ENCODE measurements at places on chromosomes 4 and X. TPM values are rescaled to one million over a fixed set of nuclear protein-coding genes. Genes with fewer than 3 reads are reported as not detected.

The PPM1K gene
- total RNA-seq: 17.2 TPM

The DDX53 gene
- not detected for total RNA-seq

The ASB9 gene
- 3.0 TPM for total RNA-seq

The STAP1 gene
- not detected for total RNA-seq

The VCX gene
- total RNA-seq: not detected

The GAGE12E gene
- not detected for total RNA-seq

The CACNA1F gene
- not detected for total RNA-seq

The PDZD4 gene
- total RNA-seq: 0.30 TPM

The TSPAN7 gene
- not detected for total RNA-seq

The AIMP1 gene
- total RNA-seq: 36.2 TPM

The TMEM154 gene
- 8.3 TPM for total RNA-seq

The HPSE gene
- total RNA-seq: 3.8 TPM

The CYP2U1 gene
- 11.8 TPM for total RNA-seq

DNA sequence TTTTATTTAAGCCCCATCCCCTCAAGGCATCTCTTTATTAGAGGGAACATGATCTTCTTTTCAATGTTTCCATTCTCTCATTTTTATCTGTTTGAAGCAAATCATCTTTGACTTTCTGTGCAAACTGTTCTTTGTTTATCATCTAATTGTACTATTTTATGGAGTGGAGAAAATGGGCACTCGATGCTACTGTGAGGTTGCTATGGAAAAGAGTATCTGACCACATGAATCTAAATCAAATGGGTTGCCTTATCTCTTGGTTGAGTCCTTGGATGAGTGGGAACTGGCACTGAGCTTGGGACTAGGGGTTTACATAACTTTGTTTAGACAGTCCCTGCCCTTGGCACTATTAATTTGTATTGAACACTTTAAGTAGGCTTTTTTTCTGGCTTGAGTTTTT, 9.1 kb downstream of the OCRL start:
- DNase-seq: no peak

DNA sequence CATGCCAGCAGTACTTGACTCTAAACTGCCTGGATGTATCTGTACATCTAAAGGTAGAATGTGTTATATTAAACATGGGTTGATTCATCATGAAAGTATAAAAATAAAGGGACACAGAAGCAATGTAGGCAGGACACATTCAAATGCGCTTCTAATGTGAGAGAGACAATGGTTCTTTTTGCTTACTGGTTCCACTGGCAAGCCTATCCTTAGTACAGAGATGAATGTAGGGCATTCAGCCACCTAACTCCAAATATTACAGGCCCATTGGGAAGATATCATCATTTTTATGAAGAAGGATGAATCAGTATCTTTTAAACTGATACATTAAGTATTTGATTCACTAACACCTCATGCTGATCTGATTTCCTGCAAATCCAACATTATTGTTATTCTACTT, 18.0 kb downstream of the CDKL2 start:
- no peak for DNase-seq

- DNase-seq: peak; percentile 97
Measured at GRCh38 chr4:158810487-158811215, 41.8 kb downstream of the FNIP2 start.

DNA sequence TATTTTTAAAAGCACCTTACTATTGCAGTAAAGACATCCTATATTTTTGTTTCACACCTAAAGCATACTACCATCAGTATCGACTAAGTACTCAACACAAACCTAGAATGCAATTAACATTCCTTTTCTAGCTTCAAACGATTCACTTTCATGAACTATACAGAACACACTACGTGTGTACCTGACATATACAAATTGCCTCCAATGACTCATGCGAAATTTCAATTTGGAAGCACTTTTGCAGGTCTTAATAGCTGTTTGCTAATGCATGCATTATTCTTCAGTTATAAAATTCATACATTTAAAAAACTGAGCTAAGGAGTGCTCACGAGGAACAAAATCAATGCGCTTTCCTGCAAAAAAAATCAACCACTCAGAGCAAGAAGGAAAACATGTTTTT, 19.7 kb upstream of the GPM6B start:
- peak; percentile 19 for DNase-seq

GRCh38 chrX:7372825-7373525, 225.0 kb upstream of the PUDP start:
- peak; percentile 25 for DNase-seq

DNA sequence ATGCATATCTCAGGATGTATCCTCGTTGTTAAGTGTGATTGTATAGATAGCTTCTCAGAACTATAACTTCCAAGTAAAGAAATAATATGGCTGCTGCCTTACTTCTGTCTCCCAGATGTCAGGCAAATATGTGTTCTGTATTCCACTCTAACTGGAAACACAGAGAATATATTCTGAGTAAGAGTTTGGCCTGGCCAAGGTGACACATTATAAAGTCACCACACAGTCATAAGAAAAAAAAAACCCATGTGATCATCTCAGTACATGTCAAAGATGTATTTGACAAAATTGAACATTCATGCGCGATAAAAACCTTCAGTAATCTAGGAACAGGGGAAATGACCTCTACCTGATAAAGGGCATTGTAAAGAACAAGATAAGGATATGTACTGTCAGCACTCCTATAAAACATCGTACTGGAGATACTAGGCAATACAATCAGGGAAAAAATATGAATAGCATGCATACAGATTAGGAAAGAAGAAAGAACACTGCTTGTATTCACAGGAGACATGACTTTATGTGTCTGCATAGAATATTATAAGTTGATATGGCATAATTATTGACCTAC, 207.1 kb downstream of the ZNF330 start:
- no peak for DNase-seq

- no peak for DNase-seq
Measured at GRCh38 chr4:185801471-185801870, 10.5 kb downstream of the SORBS2 start.

- DNase-seq: no peak
Measured at GRCh38 chr4:8769645-8770517, 101.8 kb downstream of the HMX1 start.

GRCh38 chrX:38768079-38768478, 33.2 kb upstream of the MID1IP1 start:
- peak; percentile 22 for DNase-seq

GRCh38 chrX:10892621-10893225, 218.4 kb upstream of the HCCS start:
- peak; percentile 41 for DNase-seq

- DNase-seq: peak; percentile 6
Measured at GRCh38 chrX:136814847-136815750, 34.4 kb upstream of the ARHGEF6 start.

GRCh38 chrX:148535639-148536038, 35.2 kb downstream of the AFF2 start:
- no peak for DNase-seq

GRCh38 chrX:42732506-42732905, 45.5 kb downstream of the PPP1R2C start:
- no peak for DNase-seq

DNA sequence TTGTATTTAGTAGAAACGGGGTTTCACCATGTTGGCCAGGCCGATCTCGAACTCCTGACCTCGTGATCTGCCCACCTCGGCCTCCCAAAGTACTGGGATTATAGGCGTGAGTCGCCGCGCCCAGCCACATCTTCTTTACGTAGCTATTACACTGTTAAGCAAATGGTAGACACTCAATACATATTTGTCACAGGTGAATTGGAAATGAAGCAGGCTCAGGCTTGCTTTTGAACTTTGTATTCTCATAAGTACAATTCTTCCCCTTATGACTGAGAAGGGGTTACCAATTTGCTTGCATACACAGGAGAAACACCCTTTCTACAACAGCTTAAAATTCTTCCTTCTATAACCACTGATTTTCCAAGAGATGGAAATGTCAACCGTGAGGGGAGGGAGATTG, 787 bp upstream of the SRPX2 start:
- DNase-seq: no peak

- no peak for DNase-seq
Measured at GRCh38 chrX:54708404-54708803, 89.7 kb downstream of the ITIH6 start.

- peak; percentile 82 for DNase-seq
Measured at GRCh38 chrX:7446815-7447214, 298.9 kb upstream of the PUDP start.

GRCh38 chr4:140837736-140838135, 81.6 kb upstream of the TBC1D9 start:
- DNase-seq: peak; percentile 10

- no peak for DNase-seq
Measured at GRCh38 chr4:76305971-76306881, at the start of gene STBD1. Gene STBD1 (plus strand): TSS chr4:76306733. CDS start chr4:76306770, 37 bp downstream.

DNA sequence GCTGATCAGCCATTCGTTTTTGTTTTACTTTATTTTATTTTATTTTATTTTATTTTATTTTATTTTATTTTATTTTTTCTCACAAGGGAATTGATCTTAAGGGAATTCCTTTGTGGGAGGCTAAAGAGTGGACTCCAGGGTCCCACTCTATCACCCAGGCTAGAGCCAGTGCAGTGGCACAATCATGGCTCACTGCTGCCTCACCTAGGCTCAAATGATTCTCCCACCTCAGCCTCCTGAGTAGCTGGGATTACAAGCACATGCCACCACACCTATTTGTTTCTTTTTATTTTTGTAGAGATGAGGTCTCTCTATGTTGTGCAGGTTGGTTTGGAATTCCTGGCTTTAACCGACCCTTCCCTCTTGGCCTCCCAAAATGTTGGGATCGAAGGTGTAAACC, 17.5 kb upstream of the PABPC4L start:
- DNase-seq: no peak

DNA sequence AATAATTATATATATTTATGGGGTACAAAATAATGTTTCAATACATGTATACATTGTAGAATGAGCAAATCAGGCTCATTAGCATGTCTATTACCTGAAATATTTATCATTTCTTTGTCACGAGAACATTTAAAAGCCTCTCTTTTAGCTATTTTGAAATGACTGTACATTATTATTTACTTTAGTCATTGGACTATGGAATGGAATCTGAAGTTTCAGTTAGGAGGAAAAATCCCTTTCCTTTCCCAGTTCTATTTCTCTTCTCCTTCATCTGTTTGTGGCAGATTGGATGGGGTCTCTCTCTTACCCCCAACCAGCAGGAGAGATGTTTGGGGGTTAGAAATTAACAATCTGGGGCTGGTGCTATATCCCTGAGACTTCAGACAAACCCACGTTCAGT, 292.5 kb upstream of the SFRP2 start:
- no peak for DNase-seq

- DNase-seq: peak; percentile 12
Measured at GRCh38 chr4:144507311-144508101, 138.4 kb upstream of the HHIP start.

DNA sequence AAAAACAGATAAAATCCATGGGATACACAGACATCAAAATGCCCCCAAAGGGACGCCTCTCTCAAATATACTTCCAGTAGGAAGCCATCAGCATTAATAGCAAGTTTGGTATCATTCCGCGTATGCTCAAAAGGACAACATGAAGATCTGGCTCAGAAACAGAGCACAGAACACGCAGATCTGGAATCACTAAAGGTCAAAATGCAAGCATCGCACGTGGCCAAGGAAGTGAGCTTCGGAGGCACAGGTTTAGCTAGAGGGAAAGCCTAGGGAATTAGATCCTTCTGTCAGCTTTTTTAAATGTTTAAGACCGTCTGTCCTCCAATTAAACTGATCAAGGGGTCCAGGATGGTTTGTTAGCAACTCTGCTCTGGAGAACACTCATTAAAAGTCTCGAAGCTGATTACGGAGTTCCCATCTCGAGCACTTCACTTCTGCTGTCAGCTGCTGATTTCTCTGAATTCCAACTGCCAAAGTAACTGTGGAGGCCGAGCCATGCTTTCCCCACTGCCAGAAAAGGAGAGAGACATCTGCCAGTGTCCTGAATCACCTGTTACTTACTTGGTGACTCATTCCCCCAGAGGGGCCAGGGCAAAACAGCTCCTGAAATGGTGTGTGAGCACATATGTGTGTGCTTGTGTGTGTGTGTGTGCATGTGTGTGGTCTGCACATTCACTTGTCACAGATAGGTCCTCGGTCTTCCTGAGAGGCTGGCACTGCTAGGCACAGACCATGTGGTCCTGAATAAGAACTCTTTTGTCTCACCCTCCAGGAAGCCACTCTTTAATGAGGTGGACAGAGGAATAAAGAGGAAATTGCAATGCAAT, 177.7 kb upstream of the PPARGC1A start:
- DNase-seq: peak; percentile 94

- no peak for DNase-seq
Measured at GRCh38 chr4:22521240-22521639, 5.4 kb upstream of the ADGRA3 start.

DNA sequence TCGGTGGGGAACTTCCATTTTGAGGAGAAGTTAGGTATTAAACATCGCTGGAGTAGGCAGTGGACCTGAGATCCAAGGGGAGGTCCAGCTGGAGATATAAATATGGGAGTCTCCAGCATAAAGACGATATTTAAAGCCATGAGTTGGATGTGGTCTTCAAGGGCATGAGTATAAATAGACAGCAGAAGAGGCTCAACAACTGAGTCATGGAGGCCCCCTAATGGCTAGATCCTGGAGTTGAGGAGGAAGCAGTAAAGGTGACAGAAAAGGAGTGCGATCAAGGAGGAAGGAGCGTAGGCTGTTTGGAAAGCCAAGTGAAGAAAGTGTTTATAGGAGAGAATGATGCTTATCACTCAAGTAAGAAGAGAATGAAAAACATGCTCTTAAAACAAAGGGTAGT, 18.1 kb upstream of the APBB2 start:
- no peak for DNase-seq

DNA sequence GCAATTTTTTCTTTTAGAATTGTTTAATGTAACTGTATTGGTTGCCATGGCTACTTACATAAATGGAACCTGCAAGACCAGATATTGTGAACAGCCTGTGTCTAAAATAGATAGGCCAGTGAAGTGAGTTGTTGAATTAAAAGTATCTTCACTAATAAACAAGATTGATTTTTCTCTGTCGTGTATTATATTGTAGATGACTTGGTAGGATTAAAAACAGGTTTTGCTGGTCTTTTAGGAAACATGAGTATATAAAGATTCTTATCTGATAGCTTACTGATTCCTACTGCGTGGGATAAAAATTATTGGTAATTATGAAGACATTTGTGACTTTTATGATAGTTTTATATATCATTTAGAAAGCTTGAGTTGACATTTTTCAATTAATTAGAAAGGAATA, 162.1 kb downstream of the KDM6A start:
- DNase-seq: no peak

DNA sequence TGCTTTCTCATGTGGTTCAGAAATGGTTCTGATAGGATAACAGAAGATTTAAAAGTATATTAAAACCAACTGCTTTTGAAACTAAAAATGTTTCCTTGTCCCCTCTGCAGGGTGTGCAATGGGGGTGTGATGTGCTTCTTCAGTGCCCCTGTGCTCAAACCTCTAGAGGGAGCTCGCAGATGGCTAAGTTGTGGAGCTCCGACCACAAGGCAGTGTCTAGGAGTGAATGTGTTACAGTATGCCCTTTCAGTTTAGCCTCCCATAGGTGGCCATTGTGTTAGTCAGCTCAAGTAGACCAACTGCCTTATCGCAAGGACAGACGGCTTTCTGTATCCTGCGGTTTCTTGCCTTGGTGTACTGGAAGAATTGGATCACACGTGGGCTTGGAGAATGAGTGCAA, 130.5 kb downstream of the TENT5D start:
- no peak for DNase-seq

- no peak for DNase-seq
Measured at GRCh38 chrX:99795495-99795894, 614.6 kb downstream of the PCDH19 start.

Data from renal cortical epithelial cell (primary cell).